Cerebellar nuclear complex (tissue), 1 donor: ENCODE measurements at places on chromosomes 11 and 22.

DNA sequence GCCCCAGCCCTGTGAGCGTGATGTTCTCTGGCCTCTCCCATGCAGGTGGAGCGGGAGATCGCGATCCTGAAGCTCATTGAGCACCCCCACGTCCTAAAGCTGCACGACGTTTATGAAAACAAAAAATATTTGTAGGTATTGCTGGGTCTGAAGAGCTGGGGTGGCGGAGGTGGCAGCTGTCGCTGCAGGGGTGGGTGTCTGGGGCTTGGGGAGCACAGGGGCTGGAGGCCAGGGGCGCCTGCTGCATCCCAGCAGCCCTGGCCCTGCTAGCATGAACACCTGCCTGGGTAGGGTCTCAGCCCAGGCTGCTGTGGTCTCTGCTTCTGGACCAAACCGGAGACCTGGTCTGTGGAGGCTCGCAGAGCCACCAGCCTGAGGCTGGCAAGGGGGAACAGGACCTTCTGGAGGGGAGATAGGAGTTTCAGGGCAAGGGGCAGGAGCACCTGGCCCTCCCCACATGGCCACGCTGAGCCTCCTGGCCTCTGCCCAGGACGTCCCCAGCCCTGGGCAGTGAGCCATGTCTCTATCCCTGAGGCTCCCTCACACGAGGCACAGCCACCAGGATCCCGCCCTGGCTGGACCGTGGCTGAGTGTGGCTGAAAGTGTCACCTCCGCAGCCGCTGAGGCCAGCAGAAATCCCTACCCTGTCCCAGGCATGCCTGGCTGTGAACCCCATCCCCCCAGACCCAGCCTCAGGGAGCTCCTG is 48.2 kb downstream of the MOB2 start:
- DNase-seq: no peak

DNA sequence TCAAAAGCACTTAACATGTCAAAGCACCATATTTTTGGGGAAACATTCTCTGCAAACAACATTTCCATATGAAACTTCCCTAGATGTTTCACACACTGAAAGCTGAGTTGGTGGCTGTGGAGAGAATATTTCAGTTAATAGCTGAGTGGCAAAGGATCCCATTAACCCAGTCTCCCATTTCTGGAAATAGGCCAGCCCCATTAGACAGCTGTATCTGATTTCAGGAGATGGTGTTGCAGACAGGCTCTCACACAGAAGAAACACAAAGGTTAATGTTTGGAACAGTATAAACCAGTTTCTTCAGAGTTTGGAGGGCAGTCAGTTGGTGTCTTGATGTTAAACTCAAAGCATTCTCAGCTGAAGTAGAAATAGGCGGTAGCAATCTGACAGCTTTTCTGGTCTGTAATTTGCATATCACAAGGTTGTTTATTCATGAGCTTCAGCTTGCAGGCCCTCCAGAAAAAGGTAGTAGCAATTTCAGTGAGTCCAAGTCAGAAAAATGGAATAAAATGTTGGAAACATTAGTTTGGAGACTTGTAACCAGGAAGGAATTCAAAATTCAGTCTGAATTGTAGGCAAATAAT is 15.5 kb upstream of the ZBTB44 start:
- DNase-seq: no peak

GRCh38 chr11:9680028-9680427 is 16.2 kb downstream of the SWAP70 start:
- no peak for DNase-seq

- DNase-seq: no peak
Measured at GRCh38 chr11:65928667-65929066, 9.4 kb downstream of the DRAP1 start.

DNA sequence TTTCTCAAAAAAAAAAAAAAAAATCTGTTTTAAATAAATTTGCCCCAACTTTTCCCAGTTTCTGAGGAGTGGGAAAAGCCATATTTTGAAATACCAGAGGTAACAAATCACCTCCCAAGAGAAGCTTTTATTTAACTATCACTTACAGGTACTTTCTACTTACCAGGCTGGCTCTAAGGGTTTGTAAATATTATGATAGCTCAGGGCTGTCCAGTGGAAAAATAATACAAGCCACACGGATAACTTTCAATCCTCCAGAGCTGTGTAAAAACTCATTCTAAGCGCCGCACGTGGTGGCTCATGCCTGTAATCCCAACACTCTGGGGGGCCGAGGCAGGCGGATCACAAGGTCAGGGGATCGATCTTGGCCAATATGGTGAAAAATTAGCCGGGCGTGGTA is 5.6 kb upstream of the SEC14L4 start:
- DNase-seq: no peak

DNA sequence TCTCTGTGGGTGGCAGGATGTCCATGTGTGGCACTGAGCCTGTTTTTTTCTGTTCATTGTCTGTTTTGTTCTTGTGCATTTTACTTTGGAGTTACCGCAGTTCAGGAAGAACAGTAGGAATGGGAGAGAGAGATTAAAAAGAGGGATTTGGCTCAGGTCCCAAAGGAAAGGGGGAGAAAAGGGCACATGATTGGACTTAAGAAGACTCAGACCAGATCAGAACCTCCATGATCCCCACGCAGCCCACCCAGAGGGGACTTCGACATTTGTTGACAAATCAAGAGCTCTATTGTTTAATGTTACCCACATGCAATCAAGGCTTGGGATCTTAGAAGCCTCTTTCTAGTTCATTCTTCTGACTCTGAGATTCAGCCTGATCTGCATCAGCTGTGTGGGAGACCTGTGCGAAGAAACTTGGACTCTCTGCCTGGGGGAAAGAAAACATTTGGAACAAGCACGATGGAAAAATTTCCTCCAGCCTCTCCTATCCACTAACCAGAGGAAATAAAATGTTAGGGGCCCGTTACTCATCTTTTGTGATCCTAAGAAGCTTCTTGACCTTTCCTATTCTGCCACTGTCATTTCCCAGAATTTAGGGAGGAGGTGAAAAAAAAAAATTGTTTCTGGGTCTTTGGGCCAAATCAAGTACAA is 119.2 kb downstream of the SPON1 start:
- no peak for DNase-seq

DNA sequence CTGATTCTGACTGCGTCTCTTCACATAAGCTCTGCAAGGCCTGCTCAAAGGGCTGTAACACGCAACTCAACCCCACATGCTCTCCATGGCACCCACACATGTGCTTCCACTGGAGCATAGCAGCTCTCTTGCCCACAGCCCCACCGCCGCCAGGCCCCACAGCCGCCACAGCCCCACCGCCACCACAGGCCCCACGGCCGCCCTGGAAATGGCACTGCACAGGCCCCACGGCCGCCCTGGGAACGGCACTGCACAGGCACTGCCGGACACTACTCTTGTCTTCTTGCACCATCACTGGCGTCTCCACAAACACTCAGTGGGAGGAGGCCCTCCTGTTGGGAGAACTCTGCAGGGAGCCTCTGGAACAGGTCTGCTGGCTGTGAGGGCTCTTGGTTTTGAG is 8.6 kb downstream of the MOB2 start:
- DNase-seq: no peak

DNA sequence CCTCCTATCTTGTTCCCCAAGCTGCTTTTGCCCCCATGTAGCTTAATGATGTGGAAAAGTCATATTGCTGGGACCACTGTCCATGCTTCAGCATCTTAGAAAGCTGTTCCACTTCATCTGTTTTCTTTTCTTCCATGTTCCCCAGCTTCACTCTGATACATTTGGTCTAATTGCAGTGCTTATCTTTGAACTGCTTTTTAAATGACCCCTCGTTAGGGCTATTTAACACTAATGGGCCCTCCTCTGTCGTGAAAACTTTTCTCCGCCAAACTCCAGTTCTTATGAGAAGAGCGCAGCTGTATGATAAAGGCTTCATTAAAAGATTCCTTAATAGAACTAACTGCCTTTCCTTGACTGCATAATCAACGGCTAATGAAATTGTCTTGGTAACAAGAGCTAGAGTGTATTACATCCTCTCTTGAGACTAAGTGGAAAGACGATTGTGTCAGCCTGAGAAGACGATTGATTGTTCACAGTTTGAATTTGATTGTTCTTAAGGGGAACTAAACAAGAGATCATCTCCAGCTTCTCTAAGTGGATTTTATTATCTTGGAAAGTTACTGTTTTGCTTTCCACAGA is 165.0 kb upstream of the MTNR1B start:
- DNase-seq: no peak

DNA sequence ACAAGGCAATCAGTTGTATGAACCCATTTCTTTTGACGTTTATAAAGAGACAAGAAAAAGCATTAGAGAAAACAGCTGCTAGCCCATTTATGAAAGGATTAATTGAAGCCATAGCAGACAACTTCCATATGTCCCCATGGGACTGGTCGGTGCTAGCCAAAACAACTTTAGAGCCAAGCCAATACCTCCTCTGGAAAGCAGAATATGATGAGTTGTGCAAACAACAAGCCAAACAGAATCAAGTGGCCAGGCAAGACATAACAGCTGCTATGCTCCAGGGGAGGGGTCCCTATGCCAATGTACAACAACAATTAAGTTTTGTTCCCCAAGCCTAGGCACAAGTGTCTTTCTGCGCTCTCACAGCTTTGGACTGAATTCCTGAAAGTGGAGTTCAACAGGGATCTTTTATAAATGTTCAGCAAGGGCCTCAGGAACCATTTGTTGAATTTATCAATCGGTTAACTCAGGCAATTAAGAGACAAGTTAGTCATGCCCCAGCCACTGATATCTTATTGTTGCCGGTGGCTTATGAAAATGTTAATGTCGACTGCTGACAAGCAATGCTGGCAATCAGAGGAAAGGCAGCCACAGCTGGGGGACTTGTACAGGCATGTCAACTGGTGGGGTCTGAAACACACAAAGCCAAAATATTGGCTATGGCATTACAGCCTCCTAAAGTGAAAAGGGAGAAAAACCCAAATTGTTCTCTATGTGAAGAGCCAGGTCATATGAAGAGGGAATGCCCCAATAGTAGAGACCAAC is 1593.1 kb upstream of the TENM4 start:
- no peak for DNase-seq

GRCh38 chr11:65555693-65556231 is 2.4 kb downstream of the LTBP3 start:
- no peak for DNase-seq

DNA sequence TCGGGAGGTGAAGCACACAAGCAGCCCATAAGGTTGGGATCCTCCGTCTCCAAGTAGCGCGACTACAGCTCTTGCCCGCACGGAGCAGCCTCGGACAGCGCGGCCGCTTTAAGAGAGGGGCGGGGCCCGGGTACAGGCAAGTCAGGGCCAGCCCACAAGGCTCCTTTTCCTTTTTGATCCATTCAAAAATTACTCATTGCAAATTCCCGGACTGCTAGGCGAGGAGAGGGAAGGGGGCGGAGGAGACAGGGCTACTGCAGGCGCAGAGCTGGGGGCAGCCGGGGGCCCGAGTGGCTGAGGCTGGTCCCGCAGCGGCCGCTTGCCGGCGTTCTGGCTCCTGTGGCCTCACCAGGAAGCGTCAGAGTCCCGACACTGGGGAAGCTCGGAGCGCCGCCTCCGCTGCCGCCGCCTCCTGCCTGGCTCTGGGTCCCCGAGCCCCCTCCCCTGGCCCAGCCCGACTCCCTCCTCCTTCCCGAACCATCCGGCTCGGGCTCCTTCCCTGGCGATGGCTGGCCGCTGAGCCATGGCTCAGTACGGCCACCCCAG is at the start of gene UBASH3B:
UBASH3B (plus strand) TSS at position 196 of the 546 bp plus-strand sequence; CDS start at position 524, 328 bp downstream.
- peak; percentile 31 for DNase-seq

DNA sequence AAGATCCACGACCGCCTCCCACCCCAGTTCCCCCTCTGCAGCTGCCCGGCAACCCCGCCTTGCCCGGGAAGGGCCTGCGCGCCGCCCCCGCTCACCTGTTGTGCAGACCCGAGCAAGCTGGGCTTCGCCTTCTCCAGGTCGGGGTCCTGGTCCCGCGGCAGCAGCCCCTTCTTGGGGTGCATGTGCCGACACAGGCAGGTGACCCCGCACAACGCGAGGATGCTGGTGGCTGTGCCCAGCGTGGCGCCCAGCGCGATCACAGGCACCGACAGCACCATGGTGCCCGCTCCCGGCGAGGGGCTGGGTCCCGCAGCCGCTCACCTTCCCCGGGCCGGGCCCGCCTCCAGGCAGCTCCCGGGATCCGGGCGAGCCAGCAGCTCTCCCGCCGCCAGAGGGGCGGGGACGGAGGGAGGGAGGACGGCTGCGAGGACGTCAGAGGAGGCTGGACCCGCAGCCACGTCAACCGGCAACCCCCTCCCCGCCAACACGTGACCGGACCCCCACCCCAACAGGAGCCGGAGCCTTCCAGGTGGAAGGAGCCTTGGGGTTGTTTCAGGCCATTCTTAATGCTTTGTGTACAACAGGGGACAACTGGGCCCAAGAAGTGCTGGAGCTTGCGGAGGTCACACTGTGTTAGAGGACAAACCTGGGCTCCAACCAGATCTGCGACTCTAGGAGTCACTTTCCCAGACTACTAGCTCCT is at the start of gene SYT13:
SYT13 (minus strand) TSS at position 412 of the 703 bp plus-strand sequence; CDS start at position 278, 134 bp downstream.
- DNase-seq: peak; percentile 1

DNA sequence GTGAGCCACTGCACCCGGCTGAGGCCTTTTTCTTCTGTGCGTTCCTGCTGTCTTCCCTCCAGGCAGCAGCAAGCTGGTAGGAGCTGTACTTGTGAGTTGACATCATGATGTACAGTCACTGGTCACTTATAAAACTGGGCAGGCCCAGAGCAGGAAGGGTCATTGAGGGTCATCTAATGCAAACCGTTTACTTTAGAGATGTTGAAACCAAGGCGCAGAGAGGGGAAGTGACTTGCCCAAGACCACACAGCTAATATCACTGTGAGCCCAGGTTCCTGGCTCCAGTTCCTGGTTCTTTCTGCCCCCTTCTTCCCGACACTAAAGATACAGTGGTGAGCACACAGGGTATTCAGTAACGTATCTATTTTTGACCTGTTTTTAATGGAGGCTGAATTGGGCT is 27.3 kb downstream of the PTPRJ start:
- DNase-seq: no peak

GRCh38 chr11:45321669-45322068 is 35.5 kb upstream of the SYT13 start:
- no peak for DNase-seq

GRCh38 chr11:36703055-36703404 is 105.0 kb upstream of the RAG2 start:
- DNase-seq: no peak

- DNase-seq: no peak
Measured at GRCh38 chr22:35903571-35904335, 124.9 kb downstream of the RBFOX2 start.

DNA sequence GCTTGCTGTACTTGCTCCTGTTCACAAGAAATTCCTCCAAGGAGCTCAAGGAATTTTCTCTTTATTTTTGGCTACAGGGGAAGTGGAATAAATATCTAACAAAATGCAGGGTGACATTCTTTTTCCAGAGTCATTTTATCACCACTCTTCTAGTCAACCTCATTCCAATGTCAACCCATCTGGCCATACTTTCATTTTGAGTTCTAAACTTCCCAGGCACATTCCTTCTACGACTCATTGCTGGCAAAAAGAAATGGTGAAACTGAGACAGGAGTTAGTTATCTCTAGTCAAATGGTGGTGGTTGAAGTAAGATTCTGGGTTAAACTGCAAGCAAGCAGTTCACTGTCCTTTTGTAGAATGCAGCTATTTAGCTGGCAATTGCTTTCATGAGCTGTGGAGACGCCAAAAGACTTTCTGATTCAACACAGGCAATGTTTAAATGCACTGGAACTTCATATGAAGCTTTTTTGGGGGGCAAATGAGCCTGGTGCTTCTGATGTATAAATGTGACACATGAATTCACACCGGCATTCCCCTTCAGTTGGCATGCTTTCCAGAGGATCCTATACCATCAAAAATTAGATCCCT is 304.6 kb downstream of the CADM1 start:
- no peak for DNase-seq

GRCh38 chr11:65661599-65662246 is 993 bp downstream of the RELA start:
- no peak for DNase-seq

- no peak for DNase-seq
Measured at GRCh38 chr22:30882184-30882717, 86.3 kb downstream of the MORC2 start.
